Mammary epithelial cell (primary cell): ENCODE measurements at places on chromosomes 7 and 10. TPM values are rescaled to one million over a fixed set of nuclear protein-coding genes. Genes with fewer than 3 reads are reported as not detected.

Gene NOM1
- total RNA-seq = 13.5 TPM

Gene ZNF33B
- total RNA-seq = 11.5 and 15.0 TPM in 2 replicates

Gene LIPA
- total RNA-seq = 35.1 and 58.5 TPM in 2 replicates

Gene OPN1SW
- not detected for total RNA-seq

Gene SRI
- 143 and 183 TPM in 2 replicates for total RNA-seq

Gene ADAM12
- total RNA-seq = 0.05 and 0.26 TPM in 2 replicates

DNA sequence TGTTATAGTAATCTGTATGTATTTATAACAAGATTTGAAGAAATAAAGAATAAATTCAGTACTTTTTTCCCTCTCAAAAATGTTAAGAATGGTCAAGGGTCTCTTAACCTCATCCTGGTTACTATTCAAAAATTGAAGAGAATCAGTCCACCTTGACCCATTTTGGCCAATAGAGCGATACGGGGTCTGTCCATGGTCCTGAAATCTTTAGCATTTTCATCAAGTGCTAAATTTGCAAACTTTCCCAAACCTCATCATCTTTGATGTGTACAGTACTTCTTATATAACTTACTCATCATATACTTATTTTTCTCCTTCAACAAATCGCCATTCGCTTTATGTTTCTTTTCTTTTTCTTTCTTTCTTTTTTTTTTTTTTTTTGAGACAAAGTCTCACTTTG lies 23.6 kb downstream of the TMEM178B start:
- DNase-seq = no peak

- no peak for DNase-seq
These were observed 409.0 kb upstream of the NRP1 start for GRCh38 chr10:33743429-33743857.

DNA sequence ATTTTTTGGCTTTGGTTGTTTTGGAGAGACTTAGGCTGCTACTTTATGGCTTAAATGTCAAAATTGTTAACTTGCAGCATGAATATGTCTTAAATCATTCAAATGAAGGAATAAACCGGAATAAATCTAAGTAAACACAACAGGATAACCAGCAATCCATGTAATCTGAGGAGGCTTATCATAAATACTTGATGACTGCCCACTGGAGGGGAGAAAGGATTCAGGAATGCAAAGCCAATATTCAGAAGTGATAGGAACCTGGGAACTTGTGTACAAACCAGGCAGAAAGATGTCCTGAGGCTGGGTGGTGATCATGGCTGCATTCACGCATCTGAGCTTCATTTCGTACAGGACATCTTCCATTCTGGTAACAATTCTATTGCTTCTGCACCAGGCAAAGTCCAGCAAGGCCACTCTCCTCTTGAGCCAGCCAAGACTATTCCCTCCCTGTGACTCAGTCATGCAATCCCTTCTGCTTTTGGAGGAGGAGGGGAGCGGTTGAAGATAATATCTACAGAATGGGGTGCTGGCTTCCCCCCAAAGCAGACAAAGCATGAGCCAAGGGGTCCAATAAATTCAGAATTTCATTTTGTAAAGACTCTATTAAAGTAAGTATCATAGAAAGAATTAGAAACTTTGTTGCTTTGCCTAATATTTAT lies 374.5 kb downstream of the PHTF2 start:
- DNase-seq = no peak

- DNase-seq = no peak
These were observed 15.7 kb upstream of the ARMC3 start for GRCh38 chr10:22911889-22912762.

- no peak for DNase-seq
These were observed 135.4 kb downstream of the CXCL12 start for GRCh38 chr10:44249490-44249889.

- no peak for DNase-seq
These were observed 330.4 kb upstream of the AOAH start for GRCh38 chr7:37054624-37055241.

DNA sequence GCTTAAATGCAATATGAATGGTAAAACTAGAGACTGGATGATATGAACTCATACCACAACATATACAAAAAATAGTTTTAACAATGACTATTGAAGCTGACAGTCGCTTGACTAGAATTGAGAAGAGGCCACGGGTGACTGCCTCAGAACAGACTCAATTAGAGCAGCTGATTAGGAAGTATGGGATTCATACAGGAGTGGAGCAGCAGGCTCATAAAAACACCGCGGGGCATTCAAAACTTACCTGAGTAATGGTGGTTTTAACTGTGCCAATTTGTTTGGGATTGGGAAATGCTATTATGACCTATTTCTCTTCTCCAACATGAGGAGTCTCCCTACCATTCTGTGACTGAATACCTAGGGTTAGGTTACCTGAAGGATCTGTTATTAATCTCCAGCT lies 2.1 kb downstream of the CADPS2 start:
- DNase-seq = peak; percentile 16

DNA sequence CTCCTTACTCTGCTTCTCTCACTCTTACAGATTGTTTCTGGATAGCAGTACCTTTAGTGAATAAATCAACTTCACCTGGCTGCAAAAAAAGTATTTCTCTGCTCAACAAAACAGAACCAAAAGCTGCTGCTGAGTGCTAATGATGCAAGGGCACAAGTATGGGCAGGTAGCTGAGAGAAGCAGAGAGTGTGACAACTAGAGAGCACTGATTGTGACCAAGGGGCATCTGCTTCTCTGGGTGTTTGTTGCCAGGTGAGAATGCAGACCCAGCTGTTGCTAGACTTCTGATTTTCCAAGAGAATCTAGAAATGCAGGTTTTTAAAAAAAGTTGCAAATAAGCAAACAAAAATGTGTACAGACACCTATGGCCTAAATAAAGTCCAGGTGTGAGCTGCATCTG lies 25.3 kb upstream of the PPIF start:
- DNase-seq = peak; percentile 62

DNA sequence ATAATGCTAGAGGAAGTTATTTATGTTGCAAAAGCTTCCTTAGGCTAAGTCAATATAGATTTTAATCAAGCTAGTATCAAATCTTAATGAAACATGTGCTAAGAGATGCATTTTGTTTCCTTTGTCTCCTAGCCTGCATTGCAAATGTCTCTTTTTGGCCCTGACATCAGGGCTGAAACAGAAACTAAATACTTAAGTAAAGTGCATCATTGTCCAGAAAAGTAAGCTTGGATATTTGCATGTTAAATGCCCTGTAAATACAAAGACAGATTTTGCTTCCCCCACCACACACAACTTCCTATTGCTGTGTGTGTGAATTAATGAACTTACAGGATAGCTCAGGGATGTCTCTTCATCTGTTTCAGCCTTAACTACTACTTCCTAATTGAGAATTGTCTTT lies 10.0 kb upstream of the STAMBPL1 start:
- no peak for DNase-seq

DNA sequence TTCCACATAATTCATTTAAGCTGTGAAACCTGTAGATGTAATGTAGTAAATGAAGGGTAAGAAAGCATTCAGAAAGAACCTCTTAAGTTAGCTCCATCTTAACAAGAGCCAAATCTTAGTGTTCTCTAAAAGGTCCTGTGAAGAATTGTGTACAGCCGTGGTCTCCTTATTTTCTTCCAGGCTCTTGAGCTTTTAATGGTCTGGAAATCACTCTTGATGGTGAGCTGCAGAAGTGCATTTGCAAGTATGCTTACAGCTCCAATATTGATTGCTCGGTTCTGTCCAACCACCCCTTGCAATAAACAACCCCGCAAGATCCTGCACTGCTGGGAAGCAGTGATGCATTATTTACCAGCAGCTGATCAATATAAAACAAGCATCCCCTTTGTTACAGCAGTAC lies 690.8 kb upstream of the FZD8 start:
- no peak for DNase-seq

- no peak for DNase-seq
These were observed 24.6 kb upstream of the PLEKHA1 start for GRCh38 chr10:122349758-122350369.
